Stimulated activated CD8-positive, alpha-beta memory T cell treated with anti-CD3 and anti-CD28 coated beads, Interleukin-4, amount 100 ng/mL, for 48 hours (primary cell): ENCODE measurements at places on chromosomes 3 and 15.
A peak's percentile ranks its signal among the peaks of the same experiment; 100 is the strongest.

- DNase-seq, result no peak
These were observed 53.8 kb downstream of the BCHE start for GRCh38 chr3:165783383-165783782.

DNA sequence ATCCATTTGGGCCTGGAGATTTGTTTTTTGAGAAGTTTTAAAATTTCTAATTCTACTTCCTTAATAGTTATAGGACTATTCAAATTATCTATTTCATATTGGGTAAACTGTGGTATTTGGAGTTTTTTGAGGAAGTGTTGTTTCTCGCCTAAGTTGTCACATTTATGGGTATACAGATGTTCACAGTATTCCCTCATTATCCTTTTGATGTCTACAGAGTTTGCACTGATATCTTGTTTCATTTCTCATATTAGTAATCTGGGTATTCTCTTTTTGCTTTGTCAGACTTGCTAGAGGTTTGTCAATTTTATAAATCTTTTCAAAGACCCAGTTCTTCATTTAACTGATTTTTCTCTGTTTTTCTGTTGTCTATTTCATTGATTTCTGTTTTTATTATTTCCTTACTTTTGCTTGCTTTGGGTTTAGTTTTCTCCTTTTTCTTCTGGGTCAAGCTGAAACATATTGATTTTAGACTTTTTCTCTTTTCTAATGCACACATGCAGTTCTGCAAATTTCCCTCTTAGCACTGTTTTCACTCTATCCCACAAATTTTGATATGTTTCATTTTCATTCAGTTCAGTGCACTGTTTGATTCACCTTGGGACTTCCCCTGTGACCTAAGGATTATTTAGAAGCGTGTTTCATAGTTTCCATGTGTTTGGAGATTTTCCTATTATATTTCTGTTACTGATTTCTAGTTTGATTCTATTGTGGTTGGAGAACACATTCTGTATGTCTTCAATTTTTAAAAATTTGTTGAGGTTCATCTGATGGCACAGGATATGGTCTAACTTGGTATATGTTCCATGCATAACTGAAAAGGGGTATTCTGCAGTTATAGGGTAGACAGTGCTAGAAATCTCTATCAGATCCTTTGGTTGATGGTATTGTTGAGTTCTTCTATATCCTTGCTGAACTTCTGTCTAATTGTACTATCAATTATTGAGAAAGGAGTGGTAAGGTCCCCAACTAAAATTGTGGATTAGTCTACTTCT is 79.6 kb downstream of the SUMF1 start:
- DNase-seq, result no peak

DNA sequence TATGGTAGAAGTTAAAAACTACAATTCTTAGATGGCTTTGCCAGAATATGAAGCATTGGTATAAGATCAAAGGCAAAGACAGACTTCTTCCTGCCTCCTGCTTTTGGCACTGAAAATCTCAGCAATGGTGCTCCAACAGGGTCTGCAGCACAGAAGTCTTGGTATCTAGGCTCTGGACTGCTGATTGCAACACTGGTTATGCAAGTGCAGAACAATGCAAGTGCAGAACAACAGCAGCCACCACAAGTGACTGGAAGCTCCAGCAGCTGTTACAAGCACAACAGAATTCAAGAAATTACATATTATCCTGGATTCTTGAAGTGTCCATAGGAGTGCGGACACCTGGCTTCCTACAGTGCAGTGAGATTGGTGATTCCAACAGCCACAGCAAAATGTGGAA is 33.7 kb downstream of the ZBTB20 start:
- no peak for DNase-seq

GRCh38 chr3:111541911-111542483 is at the start of gene CD96:
Gene CD96 (plus strand): TSS chr3:111542197. CDS start chr3:111542249, 52 bp downstream.
- DNase-seq, result peak; percentile 68

DNA sequence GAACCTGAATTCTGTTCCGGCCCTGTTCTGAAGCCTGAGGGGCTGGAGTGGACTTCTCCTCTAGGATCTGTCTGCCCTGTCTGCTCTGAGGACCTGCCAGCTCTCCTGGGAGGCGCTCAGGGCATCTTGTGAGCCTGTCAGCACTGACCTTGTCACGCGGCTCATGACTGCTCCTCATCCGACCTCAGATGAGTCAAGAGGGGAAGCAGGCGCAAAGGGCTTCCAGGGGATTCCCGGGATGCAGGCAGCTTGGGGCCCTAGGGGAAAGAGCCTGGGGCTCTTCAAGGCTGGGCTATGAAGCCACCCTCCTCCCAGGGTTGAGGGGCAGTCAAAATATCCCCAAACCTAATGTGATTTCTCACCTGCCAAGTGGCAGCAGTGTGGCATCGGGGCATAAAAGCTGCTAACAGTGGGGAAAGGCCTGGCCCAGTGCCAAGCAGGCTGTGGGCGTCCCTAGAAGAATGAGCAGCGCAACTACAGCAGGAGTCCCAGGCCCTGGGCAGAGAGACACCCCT is 27.6 kb upstream of the ANKDD1A start:
- DNase-seq, result peak; percentile 87

GRCh38 chr15:69232144-69232543 is 66.6 kb upstream of the PAQR5 start:
- no peak for DNase-seq

GRCh38 chr3:16848007-16848406 is 36.7 kb upstream of the PLCL2 start:
- no peak for DNase-seq

DNA sequence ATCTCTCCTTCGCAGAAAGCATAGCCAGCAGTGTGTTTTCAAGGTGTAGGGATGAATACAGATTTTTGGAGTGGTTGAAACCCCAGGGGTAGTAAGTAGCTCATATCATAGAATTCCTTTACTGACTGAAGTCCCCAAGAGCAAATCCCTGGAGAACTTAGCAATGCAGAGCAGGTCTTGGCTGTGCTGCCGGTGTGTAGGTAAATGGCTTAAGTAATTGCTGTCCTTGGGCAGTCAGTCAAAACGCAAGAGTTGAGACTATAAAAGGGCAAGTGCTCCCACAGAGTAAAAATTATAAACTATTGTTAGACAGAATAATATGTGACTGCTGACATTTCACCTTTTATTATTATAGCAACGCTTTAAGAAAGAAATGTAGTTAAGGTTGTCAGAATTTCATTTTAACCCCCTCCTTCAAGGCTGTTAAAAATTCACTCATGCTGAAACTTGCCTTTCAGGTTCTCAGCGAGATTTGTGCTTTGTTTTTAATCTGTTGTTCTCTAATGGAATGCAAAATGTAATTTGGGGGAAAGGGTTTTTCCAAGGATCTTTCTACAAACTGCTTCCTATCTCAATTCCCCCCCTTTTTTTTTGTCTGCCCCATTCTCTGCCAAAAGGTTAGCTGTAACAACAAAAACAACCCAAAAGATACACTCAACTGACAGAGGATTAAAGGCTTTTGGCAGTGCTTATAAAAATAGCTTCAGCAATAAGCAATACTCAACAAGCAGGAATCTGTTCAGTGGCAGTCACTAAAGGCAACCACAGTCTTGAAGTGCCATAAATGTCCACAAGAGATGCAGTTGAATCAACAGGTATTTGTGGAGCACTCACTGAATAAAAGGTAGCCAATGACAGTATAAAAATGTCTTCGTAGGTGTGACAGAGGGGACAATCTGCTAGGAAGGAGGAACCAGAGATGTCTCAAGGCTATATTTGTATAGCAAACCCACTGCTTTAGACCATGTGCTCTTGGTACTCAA is 105.3 kb downstream of the THRB start:
- DNase-seq, result no peak

DNA sequence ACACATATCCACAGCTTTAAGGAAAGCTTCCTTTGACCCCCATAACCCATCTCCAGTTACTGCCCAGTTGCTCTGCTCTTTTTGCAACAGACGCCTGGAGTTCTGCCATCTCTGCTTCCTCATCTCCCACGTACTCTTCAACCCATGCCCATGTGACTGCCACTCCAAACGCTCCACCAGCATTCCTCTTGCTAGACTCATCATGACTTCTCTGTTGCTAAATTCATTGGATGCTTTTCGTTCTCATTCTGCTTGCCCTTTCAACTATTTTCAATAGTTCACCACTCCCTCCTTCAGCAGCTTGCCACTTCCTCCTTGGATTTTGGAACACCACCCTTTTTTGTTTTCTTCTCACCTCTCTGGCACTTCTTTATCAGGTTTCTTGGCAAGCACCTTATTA is 2.7 kb upstream of the KNSTRN start:
- DNase-seq, result no peak

DNA sequence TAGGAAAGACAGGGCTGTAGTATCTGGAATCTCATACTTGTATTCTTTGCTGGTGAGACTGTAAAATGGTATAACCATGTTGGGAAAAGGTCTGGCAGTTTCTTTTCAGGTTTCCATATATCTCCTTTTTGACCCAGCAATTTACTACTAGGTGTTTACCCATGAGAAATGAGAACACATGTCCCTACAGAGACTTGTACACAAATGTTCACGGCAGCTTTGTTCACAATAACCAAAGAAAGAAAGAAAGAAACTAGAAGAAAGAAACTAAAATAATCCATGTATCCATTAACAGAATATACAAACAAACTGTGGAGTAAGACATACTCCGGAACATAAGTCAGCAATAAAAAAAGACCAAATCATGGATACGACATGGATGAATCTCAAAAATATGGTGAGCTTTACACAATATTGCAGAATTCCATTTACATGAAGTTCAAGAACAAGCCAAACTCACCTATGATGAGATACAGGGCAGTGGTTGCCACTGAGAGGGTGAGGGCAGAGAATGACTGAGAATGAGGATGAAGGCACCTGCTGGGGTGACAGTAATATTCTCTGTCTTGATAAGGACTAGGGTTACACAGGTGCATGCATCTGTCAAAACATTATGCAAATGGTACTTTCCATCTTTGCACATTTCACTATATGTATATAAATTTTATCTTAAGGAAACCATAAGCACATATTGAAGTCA is 2.7 kb downstream of the RFTN1 start:
- no peak for DNase-seq

DNA sequence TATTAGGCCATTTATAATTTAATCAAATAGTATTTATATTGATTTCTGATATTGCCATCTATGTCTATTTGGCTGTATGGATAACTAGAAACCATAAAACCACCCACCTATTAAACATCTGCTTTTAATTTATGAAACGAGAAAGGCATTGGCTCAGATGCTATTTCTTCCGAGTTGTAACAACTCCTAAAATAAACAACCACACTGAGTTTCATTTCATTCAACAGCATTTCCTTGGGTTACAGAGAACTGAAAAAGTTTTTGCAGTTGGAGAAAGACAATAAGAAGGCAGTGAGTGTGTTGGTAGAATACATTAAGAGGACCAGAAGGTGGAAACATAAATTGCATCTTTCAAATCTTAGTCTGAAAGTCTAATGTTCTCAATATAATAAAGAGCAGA is 79.1 kb downstream of the AQR start:
- DNase-seq, result no peak

- no peak for DNase-seq
These were observed 51.6 kb upstream of the C15orf39 start for GRCh38 chr15:75149867-75150709.

DNA sequence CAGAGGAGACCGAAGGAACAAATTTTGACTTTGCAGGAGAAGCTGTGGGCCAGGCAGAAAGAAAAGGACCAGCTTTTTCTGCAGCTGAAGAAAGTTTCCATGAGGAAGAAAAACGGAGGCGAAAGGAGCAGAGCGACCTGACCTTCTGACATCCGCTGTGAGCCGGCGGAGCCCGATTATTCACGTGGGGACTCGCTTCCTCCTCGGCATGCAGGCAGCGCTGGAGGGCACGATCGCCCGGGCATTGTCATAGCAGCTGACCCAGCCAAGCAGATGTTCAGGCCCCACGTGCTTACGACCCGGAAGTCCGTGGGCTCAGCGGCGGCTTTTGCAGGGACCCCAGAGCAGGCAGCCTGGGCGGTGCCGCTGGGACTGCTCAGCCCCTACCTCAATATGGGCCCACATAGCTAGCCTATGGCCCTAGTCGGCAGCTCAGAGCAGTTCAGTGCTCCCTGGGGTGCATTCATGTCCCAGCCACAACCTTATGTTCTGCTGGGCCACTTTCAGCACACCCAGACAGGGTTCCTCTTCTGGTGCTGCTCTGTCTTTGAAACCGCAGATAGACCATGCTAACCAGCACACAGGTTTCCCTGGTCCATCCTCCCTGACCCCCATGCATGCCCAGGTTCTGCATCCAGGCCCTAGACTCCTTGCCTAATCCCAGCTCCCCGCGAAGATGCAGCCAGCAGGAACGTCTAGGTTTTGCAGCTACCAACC is 10.5 kb upstream of the EIF4A2 start:
- DNase-seq, result peak; percentile 82

DNA sequence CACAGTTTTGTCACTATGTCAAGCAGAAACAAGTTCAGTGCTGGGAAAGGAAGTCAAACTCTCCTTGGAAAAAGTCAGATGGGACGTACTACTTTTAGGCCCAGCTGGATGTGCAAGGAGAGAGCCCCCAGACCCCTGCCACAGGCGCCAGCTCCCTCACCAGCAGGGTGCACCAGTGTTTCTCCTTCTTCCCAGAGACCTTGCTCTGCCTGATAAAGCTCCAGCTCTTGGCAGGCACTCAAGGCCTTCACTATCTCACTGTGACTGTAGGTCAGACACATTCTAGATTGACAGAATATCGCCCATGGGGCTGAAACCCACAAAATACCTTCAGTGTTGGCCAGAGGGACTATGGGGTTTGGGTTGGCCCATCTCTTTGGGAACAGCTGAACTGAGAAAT is 54.8 kb upstream of the CHRNB4 start:
- DNase-seq, result no peak

- DNase-seq, result no peak
These were observed 3.1 kb downstream of the SEMA3G start for GRCh38 chr3:52441772-52442332.

DNA sequence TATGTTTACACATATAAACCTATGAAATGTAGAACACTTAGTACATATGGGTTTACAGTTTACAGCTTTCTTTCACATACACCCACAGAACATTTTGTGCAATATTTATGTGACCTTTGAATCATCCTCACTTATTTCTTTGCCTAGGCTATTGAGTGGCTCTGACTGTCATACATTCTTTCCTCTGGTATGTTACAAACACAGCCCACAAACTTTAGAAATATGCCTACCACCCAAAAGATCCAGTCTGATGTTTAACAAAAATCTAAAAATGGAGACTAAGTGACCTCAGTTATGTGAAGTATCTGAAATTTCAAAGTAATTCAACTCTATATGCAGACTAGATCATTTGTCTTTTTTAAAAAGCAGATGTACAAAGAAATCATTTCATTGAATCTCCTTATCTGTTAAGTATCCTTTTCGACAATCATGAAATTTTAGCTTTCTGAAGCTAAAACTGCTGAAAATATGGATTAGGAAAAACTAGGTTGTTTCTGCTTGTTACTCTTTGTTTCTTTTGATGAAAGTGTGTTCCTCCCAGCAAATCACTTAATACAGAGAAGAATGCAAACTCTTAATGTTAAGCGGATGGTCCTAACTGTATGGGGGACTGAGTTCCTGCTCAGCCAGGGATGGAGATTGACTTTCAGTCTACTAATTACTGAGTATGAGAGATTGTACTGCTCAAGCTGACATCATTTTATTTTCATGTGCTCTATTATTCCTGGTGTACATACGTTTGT is 27.7 kb downstream of the CCDC54 start:
- DNase-seq, result no peak

- no peak for DNase-seq
These were observed 374.2 kb downstream of the PLCL2 start for GRCh38 chr3:17258823-17259436.
